ENCODE measurements at places on chromosomes 6 and 20. TPM values are rescaled to one million over a fixed set of nuclear protein-coding genes. Genes with fewer than 3 reads are reported as not detected.

The LY6G5C gene
- total RNA-seq: 1.9 TPM

The SLC52A3 gene
- total RNA-seq: 1.3 TPM

DNA sequence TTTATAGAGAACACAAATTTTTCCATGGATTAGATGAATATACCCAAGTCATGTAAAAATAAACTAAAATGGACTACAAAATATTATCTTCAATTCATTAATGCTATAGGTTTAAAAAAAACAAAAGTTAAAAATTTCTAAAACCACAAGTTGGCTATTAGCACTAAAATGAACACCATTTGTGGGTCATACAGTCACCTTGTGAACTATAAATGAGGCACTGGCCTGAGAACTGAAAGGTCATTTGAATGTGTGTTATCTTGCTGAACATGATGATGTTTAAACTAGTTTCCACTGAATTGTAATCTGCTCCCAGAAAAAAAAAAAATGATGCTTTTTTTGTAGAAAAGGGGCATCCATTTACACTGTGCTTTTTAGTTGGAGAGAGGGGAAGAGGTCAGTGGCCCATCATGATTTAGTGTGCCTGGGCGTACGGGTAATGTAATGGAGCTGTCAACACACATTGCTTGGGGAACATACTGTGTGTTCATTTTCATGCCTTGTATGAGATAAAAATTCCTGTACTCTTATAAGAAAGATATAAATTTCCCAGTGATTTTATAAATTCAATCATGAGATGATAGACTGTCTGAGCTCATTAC lies 96.6 kb upstream of the FKBP1C start:
- no peak for ATAC-seq

- no peak for ATAC-seq
These were observed 73.7 kb downstream of the DTNBP1 start for GRCh38 chr6:15588971-15589634.

GRCh38 chr6:16343593-16343992 lies 105.2 kb downstream of the GMPR start:
- ATAC-seq: no peak

GRCh38 chr20:54479138-54479906 lies 3.9 kb downstream of the DOK5 start:
- ATAC-seq: no peak

All from gastroesophageal sphincter (tissue), 4 donors.